Pulmonary artery endothelial cell (primary cell): ENCODE measurements at places on chromosomes 12 and 14. TPM values are rescaled to one million over a fixed set of nuclear protein-coding genes. Genes with fewer than 3 reads are reported as not detected.

Gene GPR135
- total RNA-seq, result 0.66 and 0.99 TPM in 2 replicates

Gene BBOF1
- total RNA-seq, result 1.3 and 1.9 TPM in 2 replicates

Gene PAX9
- not detected in 2 replicates for total RNA-seq

Gene RILPL2
- 5.3 and 5.5 TPM in 2 replicates for total RNA-seq
